Colonic mucosa (tissue), 4 donors: ENCODE measurements at places on chromosomes 2 and 18. TPM values are rescaled to one million over a fixed set of nuclear protein-coding genes. Genes with fewer than 3 reads are reported as not detected.

DNA sequence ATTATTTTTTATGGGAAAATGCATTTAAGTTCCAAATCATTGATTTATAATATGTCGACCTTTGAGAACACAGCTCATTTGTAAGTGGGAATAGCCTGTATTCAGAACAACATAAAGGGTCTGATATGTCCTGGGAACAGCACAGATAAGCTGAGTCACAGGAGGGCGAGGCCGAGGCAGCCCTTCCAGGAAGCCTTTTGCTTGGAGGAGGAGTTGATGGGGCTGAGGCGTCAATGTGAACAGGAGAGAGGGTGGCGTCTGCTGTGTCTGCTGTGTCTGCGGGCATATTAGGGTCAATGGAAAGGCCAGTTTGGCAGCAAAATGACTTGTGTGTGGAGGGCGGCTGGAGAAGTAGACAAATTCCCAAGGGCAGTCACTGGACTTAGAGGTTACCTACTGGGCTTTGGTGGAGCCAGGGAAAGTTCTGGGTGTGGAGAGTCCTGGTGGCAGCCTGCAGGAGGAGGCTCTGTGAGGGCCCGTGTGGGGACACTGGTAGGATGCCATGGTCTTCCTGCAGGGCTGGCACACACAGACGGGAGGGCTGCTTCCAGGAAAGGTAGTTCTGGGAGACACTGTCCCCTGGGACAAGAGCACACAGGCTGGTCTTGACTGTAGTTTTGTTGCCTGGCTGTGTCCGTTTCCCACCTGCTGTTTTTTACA lies 128.1 kb downstream of the GLI2 start:
- no peaks in the 10 kb centered on the region for H3K36me3 ChIP-seq
- no peak overlapping the region for H3K27ac ChIP-seq
- peaks cover 15% of the 10 kb centered on the region for H3K27me3 ChIP-seq

DNA sequence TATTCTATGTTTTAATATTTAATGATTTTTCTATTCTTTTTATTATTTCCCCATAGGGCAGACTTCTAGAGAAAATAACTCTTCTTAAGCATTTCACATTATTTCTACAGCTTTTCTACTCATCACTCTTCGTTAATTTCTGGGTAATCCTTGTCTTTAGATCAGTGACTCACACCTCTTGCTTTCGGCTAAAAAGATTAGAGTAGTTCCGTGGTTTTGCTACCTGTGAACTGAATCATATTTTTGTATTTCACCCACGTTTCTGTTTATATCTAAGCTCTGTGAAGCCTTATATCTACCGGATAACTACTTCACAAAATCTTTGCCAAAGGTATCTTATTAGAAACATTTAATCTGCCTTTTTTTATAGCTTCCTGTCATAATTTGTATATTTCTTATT lies 685.5 kb upstream of the FSHR start:
- DNase-seq: no peak
- no peaks in the 10 kb centered on the region for H3K27me3 ChIP-seq
- H3K4me3 ChIP-seq: no peak overlapping the region
- no peak overlapping the region for H3K27ac ChIP-seq
- H3K36me3 ChIP-seq: no peaks in the 10 kb centered on the region
- no peaks in the 10 kb centered on the region for H3K4me1 ChIP-seq

GRCh38 chr2:43160778-43161177 lies 65.6 kb downstream of the ZFP36L2 start:
- H3K4me1 ChIP-seq: peaks cover 30% of the 10 kb centered on the region
- H3K4me3 ChIP-seq: no peak overlapping the region
- DNase-seq: peak; percentile 81
- no peaks in the 10 kb centered on the region for H3K27me3 ChIP-seq

Gene TTN
- 1.8 TPM for total RNA-seq

Gene PPP1R1C
- not detected for total RNA-seq
